ENCODE measurements at places on chromosomes 16 and 17. TPM values are rescaled to one million over a fixed set of nuclear protein-coding genes. Genes with fewer than 3 reads are reported as not detected.

OR2C1 gene
- not detected for total RNA-seq

UBFD1 gene
- 72.4 TPM for total RNA-seq

KIF2B gene
- not detected for total RNA-seq

SOX8 gene
- 4.1 TPM for total RNA-seq

RHBDL1 gene
- total RNA-seq, result 0.91 TPM

FN3K gene
- 4.3 TPM for total RNA-seq

ZSCAN10 gene
- not detected for total RNA-seq

NTHL1 gene
- 24.6 TPM for total RNA-seq

NFE2L1 gene
- 257 TPM for total RNA-seq

IGFALS gene
- total RNA-seq, result 0.75 TPM

GPR139 gene
- total RNA-seq, result not detected

TBC1D3K gene
- total RNA-seq, result not detected

MYL4 gene
- total RNA-seq, result 0.50 TPM

CSF3 gene
- total RNA-seq, result 19.4 TPM

Data from esophagus muscularis mucosa (tissue), 4 donors.